ENCODE measurements at places on chromosomes 7 and 10.

DNA sequence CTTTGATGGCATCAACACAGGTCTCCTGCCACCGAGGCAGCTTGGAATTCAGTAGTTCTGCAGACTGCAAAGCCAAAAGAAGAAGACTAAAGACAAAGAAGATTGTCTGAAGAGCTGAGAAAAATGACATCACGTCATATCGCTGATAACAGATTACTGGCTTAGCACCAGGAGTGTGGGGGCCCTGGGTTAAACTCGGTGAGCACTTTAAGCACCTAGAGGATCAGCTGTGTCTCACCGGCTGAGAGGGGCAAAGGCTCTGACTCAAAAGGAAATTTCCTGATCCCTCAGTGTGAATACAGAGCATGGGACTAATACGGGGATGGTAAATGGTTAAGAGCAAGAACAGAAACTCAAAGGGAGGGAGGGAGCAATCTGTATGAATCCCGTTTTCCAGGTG, 30.7 kb downstream of the BRI3 start:
- no peak for DNase-seq

DNA sequence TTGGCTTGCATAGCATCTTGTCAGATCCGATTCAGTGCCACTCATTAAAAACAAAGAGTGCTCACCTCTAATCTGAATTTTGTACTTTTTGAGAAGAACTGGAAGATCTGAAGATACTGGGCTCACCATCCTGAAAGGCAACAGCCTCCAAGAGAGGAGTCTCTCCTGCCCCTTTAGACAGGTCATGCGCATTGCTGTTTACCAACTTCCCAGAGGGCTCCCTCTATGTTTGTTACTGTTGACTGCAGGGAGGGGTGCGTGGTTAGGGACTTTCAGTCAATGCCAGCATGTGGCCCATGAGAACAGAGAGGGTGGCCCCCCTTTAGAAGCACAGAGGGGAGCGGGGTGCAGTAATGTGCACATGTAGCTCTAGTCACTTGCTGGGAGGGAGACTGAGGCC, 33.2 kb upstream of the CABCOCO1 start:
- no peak for DNase-seq

- DNase-seq: no peak
Measured at GRCh38 chr10:5589661-5590511, 65.1 kb downstream of the CALML3 start.

GRCh38 chr7:24750441-24751055, 6.7 kb downstream of the GSDME start:
- DNase-seq: no peak

DNA sequence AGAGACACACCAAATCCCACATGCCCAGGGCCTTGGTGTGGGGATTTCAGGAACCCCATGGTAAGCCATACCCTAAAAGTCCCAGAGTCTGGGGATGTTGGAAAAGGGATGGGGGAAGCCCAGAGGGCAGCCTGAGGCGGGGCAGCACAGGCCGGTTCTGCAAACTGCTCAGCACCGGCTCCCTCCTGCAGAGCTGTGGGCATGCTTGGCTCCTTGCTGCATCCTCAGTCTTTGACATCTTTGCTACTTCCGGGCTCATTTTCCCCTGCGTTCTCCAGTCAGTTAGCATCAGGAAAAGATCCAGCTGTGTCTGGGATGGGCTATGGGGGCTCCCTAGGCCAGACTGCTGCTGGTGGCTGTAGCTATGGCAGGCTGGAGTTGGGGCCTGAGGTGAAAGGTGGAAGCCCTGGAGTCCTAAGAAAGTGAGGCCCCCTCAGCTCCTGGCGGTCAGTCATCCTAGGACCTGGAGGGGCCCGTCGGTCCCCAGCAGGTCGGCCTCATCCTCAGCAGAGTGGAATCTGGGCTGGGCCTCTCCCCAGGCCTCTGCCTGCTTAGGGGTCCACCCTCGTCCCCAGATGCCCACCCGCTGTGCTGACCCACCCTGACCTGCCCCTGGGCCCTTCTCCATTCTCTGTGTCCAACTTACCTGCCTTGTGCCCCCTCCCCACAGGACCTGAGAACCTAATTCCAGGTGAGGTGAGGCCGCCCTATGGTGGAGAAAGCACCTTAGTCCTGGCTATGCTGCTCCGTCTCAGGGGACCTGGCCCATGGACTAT, 9.3 kb downstream of the TBATA start:
- DNase-seq: no peak

DNA sequence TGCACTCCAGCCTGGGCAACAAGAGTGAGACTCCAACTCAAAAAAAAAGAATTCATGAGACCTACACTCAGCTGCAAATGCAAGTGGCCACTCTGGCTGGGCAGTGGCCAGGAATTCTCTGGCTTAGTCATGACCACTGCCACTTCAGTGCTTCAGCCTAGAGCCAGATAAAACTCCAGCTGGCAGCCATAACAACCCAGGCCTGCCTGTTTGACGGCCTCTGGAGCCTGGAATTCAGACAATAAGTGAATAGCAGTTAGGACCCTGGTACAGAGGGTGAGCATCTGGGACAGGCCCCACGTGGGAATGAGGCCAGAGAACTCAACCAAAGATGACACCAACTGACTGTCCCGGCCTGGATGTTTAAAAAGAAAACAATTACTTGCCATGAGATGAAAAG, 18.9 kb downstream of the RCC1L start:
- DNase-seq: no peak

DNA sequence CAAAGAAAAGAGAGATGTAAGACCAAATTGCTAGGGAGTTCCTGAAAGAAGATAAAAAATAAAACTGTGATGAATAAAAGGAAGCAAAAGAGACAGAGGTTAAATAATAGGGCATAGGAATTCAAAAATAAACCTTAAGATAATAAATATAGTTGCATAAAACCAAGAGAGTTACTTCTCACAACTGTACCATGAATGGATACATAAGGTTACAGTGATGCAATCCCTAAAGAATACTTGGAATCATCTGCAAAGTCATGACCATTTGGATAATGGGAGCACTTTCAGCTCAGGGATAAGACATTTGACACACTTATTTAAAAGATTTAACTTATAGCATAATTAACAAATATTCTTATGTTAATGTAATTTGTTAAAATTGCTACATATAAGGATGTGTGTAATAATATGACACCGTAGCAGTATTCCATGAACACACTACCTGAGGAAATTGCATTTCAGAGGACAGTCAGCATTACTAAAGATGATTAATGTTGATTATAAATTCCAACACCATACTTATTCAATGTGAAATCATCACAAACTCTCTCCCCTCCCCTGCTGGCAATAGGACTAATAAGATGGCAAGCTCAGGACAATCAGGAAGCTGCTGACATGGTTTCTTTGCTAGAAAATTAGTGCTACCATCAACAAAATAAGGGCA, 202.1 kb upstream of the AKR1E2 start:
- no peak for DNase-seq

- DNase-seq: no peak
Measured at GRCh38 chr10:8815969-8816368, 761.5 kb downstream of the GATA3 start.

GRCh38 chr7:70808876-70809275, 323.1 kb upstream of the GALNT17 start:
- DNase-seq: no peak

- no peak for DNase-seq
Measured at GRCh38 chr10:111037858-111038257, 39.0 kb upstream of the ADRA2A start.

DNA sequence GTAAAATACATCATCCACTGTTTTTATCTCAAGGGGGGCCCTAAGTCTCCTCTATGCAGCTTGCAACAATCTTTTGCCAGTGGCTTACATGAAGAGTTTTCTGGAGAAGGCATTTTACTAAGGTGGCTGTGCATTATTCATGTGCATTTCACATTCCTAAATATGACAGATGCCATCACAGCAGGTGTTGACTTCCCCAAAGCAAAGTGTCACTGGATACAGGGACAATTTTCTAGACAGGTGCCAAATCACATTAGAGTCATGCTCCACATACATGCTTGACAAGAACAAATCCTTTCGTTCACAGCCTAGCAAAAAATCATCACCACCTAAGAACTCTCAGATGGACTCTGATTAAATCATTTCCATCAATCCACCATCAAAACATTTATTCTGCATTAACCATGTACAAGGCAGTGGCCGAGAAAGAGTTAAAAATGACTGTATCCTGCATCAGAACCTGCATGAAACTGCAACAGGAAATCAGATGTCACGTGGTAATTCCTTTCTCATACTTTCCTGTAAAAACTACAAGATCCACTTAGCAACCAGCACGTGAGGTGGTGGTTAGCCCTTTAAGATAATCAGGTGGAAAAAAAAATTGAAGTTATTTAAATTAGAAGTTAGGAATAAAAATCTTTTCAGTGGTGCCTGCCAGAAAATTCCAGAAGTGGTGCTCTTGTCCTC, 88.2 kb upstream of the AFAP1L2 start:
- no peak for DNase-seq

GRCh38 chr10:109105725-109106124, 817.6 kb downstream of the XPNPEP1 start:
- no peak for DNase-seq

DNA sequence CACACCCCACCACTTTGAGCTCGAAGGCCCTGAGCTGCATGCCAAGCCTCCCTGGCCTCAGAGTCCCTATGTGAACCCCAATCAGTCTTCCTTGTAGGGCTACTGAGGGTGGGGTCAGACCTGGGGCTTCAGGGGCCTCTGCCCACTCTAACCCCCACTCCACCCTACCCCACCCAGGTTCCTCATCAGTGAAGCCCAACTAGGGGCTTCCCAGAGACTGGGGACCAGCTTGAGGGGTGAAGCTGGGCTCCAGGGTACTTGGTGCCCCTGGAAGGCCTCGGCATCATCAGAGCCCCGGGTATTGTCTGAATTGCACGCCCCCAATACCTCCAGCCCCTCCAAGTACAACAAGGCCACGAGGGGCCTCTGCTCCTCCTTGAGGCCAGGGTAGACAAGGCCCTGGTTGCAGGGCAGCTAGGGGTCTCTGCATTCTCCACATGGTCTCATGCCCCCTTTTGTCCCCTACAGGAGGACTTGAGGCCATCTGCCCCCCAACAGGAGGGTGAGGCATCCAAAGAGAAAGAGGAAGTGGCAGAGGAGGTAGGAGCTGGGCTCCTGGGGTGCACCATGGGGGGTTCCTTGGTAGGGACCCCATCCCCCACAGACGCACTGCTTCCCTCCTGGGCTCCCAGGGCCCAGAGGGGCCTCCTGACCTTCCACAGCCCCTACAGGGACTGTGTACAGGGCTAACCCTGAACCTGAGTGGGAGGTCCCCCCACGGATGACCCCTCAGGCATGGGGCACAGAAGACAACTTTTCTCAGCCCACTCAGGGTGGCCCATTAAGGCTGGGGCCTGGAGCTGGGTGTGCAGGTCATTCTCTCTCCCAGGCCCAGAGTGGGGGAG, 4.0 kb downstream of the SNCG start:
- DNase-seq: no peak

DNA sequence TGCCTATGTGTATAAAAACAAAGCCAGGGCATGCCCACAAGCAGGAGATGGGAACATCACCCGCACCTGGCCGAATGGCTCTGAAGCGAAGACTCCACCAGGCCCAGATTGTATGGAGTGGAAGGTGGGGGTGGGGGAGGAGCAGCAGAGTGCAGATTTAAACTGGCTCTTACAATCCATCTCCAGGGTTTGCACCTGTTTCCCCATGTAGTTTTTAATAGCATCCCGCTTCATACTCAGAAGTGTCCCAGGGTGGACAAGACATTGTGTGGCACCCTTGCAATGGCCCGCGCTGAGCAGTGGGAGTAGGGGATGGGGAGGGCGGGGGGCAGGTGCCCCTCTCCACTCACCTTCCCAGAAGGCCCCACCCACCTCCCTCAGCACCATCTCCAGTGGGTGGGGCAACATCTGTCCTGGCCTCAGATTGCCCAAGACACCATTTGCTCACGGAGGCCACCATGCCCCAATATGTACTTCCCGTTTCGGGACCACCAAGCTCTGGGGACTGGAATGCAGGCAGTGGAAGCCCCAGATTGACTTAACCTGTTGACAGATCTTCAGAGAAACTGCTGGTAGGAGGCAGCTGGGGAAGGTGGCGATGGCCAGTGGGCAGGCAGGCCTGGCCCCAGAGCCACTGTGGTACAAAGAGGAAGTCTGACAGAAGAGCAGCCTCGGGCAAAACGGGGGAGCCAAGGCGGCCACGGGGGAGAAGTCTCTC, 23.0 kb downstream of the VSIR start:
- DNase-seq: no peak

DNA sequence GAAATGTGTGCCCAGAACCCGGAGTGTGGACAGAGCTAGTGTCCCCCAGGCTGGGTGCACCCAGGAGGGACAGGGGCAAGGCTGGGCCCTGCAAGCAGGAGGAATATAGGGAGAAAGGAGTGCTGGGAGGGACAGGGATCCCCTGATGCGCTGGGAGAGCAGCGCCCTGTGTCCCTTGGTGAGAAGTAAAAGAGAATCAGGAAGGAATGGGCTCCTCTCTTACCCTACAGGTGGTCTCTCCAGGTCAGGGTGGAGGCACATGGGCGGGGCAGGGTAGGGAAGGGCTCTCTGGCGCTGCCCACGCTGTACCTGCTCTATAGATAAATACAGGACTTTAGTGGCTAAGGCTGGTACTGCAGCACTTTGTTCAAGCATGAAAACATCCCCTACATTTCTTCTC, 753.8 kb downstream of the GRID1 start:
- no peak for DNase-seq

DNA sequence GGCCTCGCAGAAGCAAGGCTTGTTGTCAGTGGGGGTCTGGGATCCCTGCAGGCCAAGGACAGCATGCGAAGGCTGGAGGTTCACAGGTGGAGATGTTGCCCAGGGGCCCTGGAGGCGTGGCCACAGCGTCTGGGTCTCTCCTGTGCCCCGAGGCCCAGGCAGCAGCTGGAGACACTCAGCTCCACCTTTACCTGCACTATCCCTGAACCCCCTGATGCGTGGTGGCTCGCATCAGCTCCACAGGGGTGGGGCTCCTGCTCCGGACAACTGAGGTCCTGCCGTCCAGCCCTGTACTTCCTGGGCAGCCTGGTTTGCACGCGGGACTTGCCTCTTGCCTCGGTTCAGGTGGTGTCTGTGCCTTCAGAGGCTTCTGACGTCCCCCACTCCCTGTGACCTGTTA, 54.6 kb upstream of the ZNF32 start:
- DNase-seq: no peak

DNA sequence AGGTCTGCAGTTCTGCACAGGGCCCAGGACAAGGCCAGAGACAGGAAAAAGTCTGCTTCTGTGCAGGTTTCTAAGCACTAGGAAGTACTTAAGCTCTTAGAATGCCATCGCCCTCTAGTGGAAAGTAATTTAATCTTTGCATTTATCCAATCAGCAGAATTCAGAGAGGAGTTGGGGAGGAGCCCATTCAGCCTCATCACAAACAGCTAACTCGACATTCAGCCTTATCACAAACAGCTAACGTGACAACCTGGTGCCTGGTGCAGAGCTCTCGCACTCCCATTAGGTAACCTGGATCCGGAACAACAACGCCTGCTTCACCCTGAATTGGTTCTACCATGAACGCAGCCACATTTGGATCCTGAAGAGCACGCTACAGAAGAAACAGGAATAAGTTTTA, 15.2 kb downstream of the OAT start:
- peak; percentile 16 for DNase-seq

- no peak for DNase-seq
Measured at GRCh38 chr7:13822678-13823077, 166.8 kb downstream of the ETV1 start.

All from effector CD4-positive, alpha-beta T cell (primary cell).